ENCODE measurements at places on chromosomes 7 and 10.

DNA sequence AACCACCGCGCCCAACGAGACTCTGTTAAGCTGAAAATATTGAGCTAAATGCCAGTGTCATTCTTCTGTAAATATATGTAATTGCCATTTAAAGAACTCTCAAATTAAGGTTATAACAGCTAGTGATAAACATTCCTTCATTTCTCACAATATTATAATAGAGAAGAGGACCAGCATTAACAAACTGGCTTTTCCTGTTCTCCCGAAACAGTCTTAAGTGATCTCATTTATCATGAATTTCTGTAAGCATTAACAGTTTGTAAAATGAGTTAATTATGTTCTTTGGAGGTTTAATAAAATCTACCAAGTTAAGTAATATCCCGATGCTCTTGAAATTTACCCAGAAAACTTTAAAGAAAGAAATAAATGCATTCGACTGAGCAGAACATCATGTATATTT is 352.8 kb downstream of the KCNMA1 start:
- no peak for DNase-seq

DNA sequence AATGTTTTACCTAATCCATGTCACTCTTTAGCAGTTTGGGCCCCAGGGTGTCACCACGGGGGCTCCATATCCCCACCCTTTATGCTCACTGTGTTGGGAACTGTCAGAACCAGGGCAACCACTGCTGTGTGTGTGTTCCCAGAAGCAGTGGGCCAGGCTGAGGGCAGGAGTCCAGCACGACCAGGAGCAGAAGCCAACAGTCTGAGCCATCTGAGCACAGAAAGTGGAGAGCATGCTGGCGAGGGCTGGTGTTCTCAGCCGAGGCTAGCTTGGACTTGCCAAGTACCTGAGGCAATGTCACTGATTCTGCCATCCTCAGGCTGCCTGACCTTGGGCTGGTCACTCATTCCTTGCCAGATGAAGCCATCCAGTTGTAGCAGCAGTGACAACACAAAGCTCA is 285.0 kb downstream of the BMPER start:
- no peak for DNase-seq

DNA sequence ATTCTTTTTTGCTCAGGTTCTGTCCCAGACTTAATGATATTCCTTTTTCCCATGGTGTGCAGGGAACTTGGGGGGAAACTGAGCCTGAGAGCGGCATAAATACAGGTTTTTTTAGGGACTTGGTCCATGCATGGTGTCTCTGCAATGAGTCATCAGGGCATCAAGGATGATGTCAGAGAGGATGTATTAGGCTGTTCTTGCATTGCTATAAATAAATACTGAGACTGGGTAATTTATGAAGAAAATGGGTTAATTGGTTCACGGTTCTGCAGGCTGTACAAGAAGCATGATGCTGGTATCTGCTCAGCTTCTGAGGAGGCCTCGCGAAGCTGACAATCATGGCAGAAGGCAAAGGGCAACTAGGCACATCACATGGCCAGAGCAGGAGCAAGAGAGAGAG is 185.4 kb downstream of the RAB11FIP2 start:
- no peak for DNase-seq

DNA sequence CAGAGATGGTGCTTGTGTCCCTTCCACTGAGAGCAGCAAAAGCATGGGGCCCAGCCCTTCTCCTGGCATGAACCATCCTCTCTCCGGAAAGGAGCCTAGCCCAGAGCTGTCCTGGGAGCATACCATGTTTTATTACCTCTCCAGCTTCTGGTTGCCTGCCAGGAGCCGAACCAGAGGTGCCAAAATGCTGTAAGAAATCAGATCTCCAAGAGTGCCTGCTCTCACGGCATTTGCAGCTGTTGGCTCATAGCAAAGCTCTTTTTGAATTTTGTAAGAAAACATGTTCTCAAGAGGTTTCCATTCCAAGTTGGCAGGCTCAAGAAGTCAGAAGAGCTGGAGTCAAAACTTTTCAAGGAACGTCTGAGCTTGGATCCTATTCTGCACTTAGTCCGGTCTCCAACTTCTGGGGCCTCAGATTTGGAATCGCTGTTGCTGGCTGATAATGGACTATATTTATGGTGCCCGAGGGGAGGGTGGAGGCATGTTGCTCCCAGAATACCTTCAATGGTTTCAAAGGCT is 211.7 kb upstream of the MKI67 start:
- no peak for DNase-seq

GRCh38 chr7:157897681-157898080 is 560.9 kb downstream of the DNAJB6 start:
- no peak for DNase-seq

Data from SJCRH30 (cell line).